Dermis microvascular lymphatic vessel endothelial cell (primary cell): ENCODE measurements at places on chromosomes 1 and 21. TPM values are rescaled to one million over a fixed set of nuclear protein-coding genes. Genes with fewer than 3 reads are reported as not detected.

Gene ASCL5
- not detected in 2 replicates for total RNA-seq

DNA sequence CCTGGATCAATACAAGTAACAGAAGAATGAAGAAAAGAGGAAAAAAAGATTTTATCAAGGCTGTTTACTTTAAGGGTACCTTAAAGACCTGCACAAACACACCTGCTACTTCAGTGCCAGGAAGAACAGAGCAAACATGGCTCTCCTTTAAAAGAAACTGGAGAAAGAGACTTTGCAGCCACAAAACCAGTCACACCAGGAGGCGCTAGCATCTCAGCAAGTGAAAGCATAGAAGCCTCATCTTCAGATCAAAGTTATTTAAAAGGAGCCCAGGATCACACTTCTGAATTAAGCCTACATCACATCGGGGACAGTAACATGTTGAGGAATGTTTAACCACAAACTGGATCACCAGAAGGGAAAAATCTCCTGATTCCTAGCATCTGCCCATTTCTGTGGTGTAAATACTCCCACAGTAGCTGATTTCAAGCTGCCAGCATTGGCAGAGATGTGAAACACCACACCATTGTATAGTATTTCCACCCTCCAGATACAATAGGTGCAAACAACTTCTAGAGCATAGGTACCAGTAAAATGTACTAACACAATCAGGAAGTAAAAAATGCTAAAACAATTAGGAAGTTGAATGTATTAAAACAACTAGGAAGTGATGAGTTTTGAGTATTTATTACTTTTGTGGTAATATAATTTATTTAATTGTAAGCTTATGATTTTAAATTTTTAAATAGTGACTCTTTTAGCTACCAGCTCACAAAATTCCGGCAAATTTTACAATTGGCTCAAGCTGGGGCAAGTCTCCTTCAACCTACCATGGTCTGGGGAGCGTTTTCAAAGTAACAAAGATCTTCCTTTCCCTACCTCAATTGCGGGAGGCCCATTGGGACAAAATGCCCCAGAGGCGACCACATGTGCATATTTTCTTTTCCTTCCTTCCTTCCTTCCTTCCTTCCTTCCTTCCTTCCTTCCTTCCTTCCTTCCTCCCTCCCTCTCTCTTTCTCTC lies 105.3 kb upstream of the CLDN14 start:
- no peak for DNase-seq

DNA sequence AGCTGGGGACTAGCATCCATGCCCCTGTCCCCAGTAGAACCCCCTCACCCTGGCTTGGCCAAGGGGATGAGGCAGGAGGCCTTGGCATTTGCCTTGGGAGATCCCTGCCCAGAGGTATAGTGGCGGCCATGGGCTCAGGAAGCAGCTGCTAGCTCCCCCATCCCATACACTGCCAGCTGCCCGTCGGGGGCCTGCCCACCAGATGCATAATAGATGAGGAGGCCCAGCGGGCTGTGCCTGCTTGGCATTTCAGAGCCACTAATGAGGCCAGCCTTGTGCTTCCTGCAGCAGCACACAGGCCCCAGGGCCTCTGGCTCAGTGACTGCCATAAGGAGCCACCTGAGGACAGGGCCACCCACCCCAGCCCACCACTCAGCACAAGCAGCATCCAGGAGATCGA lies 23.6 kb downstream of the RAP1GAP start:
- DNase-seq, result no peak

DNA sequence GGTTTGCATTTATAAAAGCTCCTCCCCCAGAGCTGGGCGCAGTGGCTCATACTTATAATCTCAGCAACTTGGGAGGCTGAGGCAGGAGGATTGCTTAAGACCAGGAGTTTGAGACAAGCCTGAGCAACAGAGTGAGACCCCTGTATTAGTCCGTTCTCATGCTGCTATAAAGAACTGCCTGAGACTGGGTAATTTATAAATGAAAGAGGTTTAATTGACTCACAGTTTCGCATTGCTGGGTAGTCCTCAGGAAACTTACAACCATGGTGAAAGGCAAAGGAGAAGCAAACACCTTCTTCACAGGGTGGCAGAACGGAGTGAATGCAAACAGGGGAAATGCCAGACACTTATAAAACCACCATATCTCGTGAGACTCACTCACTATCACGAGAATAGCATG lies 52.5 kb downstream of the ZNF684 start:
- no peak for DNase-seq

DNA sequence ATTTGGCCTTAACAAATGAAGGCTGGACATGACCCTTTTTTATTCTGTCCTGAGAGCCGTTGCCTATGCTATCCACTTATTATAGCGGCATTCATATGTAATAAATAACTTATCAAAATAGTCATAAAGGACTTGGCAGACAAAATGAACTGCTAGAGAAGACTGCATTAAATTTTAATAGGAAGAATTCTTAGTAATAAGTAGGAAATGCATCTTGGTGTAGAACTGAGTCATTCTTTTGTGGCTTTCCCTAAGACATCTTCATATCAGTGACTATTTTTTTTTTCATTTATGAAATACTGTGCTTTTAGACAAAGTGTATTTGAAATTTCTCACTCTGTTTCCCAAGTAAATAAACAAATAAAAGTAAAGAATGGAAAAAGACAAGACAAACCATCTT lies 45.6 kb downstream of the PBX1 start:
- no peak for DNase-seq

GRCh38 chr1:84259989-84260388 lies 41.5 kb upstream of the SAMD13 start:
- DNase-seq, result no peak

- peak; percentile 19 for DNase-seq
Measured at GRCh38 chr1:212606395-212607205, 2.0 kb upstream of the ATF3 start.

DNA sequence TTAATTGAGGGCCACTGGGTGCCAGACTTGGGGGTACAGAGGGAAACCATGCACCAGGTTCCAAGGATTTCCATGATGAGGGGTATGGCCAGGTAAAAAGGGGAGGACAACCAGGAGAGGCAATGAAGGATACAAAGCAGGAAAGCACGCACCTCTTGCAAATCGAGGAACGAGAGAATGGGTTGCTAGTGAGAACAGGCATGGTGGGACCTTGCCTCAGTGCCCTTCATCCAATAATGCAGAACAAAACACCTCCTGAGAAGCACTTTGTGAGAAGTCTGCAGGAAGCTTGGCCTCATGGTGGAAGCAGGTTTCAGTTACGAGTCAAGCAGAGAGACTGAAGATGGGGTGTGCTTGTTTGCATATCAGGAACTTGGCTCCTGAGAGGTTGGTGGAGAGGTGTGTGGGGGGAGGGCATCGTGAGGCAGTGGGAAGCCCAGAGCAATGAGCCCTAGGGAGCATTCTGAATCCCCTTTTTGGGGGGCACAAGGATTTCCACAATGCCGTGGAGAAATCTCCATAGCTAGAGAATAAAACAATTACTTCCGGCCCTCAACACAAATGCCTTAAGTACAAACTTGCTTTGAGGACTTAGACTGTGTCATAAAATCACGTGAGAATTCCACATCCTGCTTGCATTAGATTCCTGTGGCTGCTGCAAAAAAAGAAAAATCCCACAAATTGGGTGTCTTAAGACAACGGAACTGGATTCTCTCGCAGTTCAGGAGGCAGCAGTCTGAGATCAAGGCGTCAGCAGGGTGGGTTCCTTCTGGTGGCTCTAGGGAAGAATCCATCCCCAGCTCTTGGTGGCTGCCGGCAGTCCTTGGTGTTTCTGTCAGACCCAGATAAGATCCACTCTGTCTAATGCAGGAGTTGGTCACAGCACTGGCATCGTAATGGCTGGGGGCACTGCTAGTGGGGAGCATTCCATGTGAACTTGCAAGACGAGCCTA lies 54.9 kb upstream of the BACE2 start:
- no peak for DNase-seq

GRCh38 chr1:1922956-1923833 lies 4.1 kb upstream of the TMEM52 start:
- DNase-seq, result no peak

DNA sequence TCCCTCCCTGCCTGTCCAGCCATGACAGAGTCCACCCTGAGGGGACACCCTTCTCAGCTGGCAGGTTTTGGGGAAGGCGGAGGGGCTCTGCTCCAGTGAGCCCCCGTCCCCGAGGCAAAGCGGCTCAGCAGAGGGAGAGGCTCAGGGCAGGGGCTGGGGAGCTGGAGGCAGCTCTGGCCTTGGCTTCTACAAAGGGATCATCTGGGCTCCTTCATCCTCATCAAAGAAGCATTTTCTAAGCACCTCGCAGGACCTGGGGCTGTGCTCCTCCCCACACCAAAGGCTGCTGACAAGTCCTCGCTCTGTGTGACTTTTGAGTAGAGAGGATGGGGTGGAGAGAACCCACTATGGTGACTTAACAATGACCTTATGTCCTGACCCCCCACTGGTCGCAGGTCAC lies 21.0 kb upstream of the CLSTN1 start:
- DNase-seq, result no peak

DNA sequence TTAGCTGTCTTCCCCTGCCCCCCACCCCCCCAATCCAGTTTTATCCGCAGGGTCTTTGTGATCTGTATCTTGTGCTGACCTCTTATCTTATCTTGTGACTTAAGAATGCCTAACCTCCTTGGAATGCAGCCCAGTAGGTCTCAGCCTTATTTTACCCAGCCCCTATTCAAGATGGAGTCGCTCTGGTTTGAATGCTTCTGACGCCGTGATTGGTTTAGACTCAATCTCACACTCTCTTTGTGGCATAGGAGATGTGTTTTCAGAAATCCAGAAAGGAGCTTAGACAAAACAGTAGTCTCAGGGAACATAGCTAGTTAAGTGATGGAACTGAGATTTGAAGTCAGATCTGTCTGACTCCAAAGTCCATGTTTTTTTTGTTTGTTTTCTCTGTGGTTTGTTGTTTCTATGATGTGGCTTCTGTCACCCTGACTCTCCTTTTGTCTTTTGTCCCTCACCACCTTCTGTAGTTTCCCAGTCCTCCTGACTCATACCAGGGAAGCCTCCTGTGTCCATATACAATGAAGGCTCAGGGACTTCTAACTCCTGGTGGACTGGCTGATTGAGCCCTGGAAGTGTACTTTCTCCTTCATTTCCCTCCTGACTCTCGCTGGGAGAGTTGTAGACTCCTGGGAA lies 18.1 kb upstream of the USP24 start:
- no peak for DNase-seq

DNA sequence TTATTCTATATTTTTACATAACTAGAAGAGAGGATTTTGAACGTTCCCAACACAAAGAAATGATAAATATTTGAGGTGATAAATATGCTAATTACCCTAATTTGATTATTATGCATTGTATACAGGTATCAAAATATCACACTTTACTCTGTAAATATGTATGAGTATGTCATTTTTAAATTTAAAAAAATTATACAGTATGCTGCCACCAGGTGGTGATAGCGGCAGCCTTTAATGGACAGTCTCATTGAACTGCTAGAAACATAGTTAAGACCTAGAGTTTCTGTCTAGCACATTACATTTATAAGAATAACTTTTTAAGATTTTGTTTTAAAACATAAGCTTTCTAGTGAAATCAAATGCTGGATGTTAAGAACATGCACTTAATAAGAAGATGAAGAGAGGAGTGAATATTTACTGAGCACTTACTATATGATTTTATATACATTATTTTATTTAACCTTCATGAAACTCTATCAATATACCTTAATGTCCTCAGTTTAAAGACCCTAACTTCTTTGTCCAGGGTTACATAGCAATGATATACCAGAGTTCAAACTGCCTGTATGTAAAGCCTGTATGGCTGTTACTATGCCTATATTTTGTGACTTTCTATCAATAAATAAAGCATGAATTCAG lies 207.1 kb downstream of the NUF2 start:
- DNase-seq, result no peak

DNA sequence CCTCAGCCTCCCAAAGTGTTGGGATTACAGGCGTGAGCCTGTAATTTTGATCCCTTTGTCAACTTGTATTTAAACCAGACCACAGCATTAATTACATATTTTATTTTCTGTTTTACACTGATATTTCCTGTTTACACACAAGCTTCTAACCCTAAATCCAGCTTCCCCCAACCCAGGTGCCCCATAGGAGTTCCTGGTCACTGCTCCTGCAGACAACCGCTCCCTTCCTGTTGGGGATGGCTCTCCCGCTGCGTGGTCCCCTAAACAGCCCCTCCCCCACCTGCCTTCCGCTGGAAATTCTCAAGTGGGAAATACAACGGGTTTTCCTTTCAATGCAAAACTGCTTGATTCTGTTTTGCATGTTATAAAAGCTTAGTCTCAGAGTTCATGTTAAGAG lies 3.7 kb downstream of the CSTB start:
- DNase-seq, result no peak

GRCh38 chr1:35215346-35215745 lies 22.4 kb upstream of the SFPQ start:
- no peak for DNase-seq

GRCh38 chr1:151246786-151247185 lies 7.7 kb upstream of the PSMD4 start:
- no peak for DNase-seq

DNA sequence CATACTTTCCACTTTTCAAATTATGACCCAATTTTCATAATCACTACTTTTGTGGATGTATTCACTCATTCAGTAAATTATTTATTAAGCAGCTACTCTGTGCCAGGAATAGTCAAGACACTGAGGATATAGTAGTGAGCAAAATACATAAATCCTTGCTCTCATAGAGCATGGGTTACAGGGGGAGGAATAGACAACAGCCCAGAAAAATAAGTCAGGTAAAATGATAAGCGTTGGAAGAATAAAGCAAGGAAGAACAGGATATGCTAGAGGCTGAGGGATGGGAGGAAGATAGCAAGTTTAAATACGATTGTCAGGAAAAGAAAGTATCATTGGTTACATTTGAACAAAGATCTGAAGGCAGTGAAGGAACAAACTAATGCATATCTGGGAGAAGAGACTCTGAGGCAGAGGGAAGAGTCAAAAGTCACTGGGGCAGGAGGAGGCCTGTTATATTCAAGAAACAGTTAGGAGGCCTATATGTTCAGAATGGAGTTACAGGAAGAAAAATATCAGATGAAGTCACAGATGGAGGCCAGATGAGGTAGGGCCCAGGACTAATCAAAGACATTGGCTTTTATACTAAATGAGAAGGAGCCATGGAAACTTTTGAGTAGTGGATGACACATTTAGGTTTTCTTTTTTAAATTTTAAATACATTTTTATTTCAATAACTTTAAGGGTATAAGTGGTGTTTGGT lies 42.9 kb downstream of the SEC22B start:
- no peak for DNase-seq

GRCh38 chr1:179911812-179912211 lies 29.7 kb downstream of the TOR1AIP1 start:
- no peak for DNase-seq
